ENCODE measurements at places on chromosomes 7 and 10.

GRCh38 chr7:131186816-131187215, 140.9 kb upstream of the MKLN1 start:
- DNase-seq = no peak

GRCh38 chr10:34207343-34207742, 607.8 kb downstream of the PARD3 start:
- no peak for DNase-seq

DNA sequence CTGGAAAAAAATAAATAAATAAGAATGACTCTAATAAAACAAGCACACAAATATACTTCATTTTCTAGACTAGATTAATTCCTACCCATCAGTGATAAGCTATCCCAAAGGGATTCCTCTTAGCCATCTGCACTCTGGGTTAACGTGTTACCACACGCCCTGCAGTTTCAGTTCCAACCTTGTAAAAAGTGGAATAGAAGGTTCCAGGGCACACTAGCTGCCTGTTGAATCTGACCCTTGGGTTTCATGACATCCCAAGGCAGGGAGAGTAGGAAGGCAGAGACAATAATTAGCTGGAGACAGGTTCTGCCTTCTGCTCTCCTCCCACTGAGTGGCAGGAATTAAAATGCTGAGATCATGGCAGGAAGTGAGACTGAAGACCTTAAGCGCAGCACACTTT, 33.5 kb downstream of the SLC37A3 start:
- no peak for DNase-seq

DNA sequence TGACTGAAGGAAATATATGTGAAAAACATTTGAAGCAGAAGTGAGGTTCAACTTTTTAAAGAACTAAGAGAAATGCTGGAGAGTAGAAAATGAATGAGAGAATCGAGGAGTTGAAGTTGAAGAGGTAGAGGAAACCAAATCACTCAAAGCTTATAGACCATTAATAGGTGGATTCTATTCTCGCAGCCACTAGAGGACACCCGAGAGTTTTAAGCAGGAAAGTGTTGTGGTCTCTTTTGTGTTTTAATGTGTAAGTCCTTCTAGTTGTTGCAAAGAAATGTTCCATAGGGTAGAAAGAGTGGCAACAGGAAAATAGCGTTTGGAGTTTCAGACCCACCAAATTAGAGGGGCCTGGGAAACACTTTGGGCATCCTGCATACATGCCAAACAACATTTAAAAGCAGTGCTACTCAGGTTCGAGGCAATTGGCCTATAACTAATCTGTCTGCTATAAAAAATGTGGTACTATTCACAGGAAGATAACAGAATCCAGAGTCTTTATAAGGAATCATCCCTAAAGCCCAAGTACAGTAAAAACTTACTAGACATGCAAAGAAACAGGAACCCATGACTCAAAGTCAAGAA, 75.3 kb upstream of the TAS2R16 start:
- no peak for DNase-seq

- no peak for DNase-seq
Observed at GRCh38 chr10:8898745-8899330, 844.4 kb downstream of the GATA3 start.

DNA sequence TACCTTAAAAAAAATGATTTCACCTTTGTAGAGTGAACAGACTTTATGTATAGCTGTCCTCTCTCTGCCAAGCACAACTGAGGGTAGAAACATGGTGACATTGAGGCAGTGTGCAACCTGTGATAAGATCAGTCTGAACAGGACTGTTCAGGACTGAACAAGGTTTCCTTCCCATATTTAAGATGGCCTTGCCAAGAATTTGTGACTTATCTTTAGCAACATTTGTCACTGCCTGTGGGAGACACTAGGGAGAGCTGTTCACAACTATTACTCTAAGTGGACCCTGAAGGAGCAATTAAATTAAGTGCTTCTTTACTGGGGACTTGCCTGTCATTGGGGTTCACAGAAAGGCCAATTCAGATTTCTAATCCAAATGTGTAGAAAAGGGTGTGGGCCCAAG, 6.7 kb downstream of the OR13A1 start:
- DNase-seq = no peak

- no peak for DNase-seq
Observed at GRCh38 chr7:155962191-155962967, 150.1 kb upstream of the SHH start.

Measured in SK-N-MC (cell line).